ENCODE measurements at places on chromosomes 7 and 10.

DNA sequence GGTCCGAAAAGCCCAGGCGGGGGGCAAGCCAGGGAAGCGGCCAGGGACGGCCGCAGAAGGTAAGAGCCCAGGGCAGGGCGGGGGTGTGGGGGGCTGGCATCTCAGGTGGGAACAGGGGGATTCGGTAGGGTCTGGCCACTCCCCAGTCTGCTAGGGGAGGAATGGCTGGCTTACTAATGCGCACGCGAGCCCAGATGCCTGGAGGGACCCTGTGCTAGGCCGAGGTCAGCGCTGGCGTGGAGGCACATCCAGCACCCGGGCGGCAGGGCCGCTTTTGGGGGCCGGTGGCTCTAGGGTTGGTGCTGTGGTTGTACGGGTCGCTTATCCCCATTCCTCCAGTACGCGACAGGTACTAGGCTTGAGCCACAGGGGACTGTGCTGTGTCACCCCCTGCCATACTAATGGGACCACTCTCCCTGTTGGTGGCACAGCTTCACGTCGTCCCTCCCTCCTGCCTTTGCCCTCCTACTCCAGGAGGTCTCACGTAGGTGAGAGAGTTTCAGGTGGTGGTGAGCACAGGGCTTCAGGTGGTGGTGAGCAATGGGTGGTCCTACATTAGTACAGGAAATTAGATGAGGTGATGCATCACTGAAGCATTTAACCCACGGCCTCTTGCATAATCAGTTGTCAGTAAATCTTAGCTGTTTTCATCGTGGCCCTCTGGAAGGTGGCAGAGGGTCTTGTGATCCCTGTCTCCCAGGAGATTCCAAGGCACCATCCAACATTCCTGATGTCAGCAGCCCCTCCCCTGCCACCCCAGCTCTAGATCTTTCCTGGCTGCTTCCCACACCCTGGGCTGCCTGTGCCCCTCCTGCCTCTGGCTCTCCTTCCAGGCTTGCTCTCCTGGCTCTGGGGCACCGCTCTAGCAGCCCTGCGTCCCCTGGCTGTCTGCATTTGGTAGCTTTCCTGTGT, 971 bp downstream of the AEBP1 start:
- DNase-seq: no peak

- DNase-seq: no peak
Measured at GRCh38 chr10:10132009-10132408, 885.7 kb upstream of the CELF2 start.

GRCh38 chr10:112911206-112911605, 38.8 kb upstream of the TCF7L2 start:
- DNase-seq: no peak

DNA sequence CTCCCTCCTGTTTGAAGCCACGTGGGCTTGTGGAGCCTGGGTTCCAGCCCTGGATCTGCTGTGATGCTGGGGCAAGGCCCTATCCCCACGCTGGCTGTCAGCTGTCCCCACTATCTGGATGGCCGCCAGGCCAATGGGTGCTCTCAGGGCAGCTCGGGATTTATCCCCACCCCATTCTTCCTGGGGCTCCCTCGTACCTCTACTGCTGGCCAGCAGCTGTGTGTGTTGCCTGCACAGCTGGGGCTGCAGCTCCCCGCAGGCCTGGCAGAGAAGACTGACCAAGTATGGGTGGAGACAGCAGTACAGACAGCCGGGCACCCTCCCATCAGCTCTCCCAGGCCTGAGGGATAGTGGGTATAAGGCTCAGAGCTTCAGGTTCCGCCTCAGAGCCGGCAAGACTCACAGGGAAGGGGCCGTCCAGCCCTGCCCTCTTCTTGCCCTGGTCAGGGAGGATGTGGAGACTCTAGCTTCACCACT, 13.6 kb downstream of the CLIP2 start:
- DNase-seq: no peak

DNA sequence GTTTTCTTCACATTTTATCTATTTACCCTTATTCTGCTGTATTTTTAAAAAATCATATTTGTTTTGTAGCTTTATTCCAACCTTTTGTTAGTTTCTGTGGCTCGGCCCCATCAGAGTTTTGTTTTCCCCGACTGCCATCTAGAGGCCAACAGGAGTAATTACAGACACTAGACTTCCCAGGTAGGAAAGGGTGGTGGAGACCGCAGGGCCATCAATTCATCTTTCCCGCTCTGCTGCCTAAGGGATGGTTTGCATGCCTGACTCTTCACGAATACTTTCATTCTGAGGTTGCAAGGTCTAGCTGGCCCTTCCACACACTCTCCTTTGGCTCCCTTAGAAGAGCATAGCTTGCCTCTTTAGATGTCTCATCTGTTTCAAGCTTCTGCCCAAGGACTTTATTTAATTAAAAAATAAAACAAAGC, 38.3 kb downstream of the LYZL2 start:
- peak; percentile 30 for DNase-seq

Data from HuH-7.5 (cell line).